ENCODE measurements at places on chromosomes 13 and 19.

- DNase-seq: no peak
These were observed 7.2 kb downstream of the ERFL start for GRCh38 chr19:41920882-41921576.

- no peak for DNase-seq
These were observed 222.1 kb downstream of the MZT1 start for GRCh38 chr13:72505376-72505775.

DNA sequence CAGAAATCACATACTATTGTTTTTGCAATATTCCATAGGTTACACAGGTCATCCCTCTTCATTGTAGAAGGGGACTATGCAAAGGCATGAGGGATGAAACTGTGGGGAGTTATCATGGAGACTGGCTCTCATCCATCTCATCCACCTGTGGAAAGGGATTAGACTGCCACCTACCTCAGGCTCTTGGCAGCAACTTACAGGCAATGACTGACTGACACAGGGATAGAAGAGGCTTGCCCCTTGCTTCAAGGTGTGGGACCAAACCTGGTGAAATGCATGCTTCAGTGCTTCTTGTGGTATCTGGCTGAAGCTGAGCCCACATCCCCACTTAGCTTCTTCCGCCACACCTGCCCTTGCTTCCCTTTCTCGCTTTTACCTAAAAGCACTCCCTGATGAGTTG lies 341.3 kb downstream of the GPC5 start:
- no peak for DNase-seq

DNA sequence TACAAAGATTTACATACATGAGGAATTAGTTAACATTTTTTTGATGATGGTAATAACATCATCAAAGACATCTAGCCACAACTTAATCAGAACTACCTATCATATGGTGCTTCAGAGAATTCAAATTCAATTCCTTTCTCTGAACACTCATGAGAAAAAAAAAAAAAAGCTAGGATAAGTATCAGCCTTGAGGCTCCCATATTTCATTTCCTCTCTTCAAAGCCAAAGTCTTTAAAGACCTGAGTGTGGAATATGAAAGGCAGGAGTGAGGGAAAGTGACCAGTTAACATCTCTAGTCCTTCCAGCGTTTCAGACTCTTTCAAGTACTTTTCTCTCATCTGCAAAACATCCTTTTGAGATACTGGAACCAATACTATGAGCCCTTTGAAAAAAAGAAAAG lies 137.5 kb downstream of the DCLK1 start:
- no peak for DNase-seq

DNA sequence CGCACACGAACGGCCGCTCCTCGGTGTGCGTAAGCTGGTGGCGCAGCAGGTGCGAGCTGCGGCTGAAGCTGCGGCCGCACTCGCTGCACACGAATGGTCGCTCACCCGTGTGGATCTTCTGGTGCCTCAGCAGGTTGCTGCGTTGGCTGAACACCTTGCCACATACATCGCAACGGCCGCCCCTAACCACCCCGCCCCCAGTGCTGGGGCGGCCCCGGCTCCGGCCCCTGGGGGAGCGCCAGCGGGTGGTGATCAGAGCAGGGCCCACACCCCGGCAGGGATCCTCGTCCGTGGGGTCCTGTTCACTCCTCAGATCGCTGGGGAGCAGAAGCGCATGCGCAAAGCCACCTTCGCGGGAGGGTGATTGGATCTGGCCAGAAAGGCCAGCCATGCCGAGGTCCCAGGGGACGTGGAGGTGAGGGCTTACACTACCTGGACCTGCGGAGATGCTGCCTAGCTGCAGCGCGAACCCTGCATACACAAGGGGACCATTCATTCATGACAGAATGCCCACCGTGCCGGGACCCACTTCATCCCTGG lies 4.7 kb upstream of the UBE2M start:
- no peak for DNase-seq

DNA sequence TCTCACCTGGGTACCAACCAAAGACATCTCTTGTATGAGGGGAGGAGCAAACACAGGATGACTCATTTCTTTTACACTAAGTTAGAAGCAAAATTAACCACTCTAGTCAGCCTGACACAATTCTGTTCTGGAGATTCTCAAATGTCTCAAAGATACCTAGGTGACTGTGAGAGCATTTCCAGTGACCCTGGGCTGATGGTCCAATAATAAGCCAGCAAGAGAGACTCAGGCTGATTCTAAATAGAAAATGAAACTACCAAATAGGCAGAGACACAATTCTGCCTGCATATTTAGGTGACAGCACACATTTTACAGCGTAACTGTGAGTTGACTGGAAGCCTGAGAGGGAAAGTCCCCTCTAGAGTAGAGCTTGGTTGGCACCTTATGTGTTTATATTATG lies 16.3 kb downstream of the ZNF91 start:
- DNase-seq: no peak

GRCh38 chr13:26255691-26256277 lies 1.9 kb downstream of the CDK8 start:
- DNase-seq: no peak

DNA sequence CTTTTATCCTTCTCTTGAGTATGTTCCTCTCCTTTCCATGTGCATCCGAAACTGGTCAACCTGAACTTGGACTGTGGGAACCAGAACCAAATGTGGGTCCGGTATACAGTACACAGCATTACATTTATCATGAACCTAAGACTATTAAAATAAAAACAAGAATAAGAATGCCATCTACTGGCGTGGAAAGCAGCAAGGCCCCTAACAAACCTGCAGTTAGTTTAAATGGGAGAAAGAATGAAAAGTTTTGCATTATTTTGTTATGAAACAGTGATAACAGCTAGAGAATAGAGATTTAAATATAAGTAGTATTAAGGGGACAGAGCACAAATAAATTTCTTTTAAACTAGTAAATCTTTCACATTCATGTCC lies 159.5 kb downstream of the RBM26 start:
- no peak for DNase-seq

DNA sequence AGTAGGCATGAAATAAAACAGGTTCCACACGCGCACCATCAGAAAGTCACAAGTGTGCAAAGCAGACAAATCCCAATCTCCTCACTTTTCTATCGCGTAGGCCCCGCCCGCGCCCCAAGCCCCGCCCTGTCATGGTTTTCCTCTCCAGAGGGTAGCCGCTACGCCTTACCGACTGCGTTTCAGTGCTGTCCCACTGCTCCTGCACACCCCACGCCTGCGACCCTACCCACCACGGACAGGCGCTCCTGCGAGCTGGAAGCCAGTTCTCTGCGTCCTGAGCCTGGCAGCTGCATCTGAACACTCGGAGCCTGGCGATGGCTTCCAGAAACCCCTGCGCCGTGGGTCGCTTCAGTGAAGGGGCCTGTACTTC lies 379 bp upstream of the ZNF470 start:
- no peak for DNase-seq

- peak; percentile 79 for DNase-seq
These were observed 1.7 kb downstream of the KLF5 start for GRCh38 chr13:73060251-73061160.

DNA sequence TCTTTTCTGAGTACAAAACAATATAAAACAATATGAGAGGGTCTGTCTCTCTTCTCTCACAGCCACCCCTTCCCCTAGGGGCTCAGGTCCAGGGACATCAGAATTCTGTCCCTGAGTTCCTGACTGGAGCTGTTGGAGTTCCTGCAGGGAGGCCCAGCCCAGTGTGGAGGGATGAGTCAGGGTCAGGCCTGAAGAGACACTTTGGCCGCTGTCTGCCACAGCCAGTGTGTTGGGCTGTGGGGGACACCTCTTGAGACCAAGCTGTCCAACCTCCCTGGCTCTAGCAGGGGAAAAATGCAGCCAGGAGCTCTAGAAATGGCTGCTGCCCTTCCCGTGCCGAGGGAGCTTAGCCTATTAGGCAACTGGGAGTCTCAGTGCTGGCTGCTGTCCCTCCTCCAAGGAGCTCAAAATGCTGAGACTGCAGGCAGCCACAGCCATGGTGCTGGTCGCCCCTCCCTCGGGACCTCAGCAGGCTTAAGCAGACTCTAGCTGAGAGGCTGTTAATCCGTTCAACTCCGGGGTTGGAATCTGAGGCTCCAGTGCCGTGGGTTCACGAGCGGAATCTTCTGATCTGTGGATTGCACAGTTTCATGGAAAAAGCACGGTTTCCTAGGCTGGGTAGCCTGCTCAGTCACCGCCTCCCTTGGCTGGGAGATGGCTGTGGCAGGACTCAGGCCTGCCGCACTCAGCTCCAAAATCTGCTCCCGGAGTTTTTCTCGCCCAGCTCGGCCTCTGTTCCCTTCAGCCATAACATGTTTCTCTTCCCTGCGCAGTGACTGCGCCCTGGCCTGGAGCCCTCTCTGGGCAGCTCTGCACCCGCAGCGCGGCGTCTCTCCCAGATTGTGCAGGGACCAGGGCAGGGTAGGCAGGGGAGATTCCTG lies 3.8 kb upstream of the ZNF626 start:
- DNase-seq: peak; percentile 22

GRCh38 chr19:8393871-8394250 lies 3.7 kb downstream of the RAB11B start:
- DNase-seq: no peak

GRCh38 chr19:10637894-10638293 lies 12.5 kb downstream of the SLC44A2 start:
- no peak for DNase-seq

Measured in AG10803 (cell line).